ENCODE measurements at places on chromosomes 1 and 21.

GRCh38 chr1:10870493-10871096, 74.1 kb upstream of the CASZ1 start:
- DNase-seq: no peak

DNA sequence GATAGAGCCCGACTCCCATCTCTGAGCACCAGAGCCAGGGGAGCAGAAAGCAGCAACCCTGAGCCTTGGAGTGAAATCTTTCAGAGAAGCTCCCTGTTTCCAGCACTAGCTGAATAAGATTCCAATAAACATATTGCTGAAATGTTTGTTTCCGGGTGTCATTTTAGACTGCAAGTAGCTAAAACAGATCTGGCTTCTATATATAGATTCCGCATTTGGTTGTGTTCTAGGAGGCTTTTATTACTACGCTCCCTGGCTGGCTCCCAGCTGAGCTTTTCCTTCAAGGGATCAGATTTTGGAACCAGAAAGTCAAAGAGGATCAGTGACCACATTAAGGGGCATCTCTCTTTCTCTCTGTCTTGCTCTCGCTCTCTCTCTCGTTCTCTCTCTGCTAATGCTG, 88.2 kb downstream of the PAPPA2 start:
- no peak for DNase-seq

DNA sequence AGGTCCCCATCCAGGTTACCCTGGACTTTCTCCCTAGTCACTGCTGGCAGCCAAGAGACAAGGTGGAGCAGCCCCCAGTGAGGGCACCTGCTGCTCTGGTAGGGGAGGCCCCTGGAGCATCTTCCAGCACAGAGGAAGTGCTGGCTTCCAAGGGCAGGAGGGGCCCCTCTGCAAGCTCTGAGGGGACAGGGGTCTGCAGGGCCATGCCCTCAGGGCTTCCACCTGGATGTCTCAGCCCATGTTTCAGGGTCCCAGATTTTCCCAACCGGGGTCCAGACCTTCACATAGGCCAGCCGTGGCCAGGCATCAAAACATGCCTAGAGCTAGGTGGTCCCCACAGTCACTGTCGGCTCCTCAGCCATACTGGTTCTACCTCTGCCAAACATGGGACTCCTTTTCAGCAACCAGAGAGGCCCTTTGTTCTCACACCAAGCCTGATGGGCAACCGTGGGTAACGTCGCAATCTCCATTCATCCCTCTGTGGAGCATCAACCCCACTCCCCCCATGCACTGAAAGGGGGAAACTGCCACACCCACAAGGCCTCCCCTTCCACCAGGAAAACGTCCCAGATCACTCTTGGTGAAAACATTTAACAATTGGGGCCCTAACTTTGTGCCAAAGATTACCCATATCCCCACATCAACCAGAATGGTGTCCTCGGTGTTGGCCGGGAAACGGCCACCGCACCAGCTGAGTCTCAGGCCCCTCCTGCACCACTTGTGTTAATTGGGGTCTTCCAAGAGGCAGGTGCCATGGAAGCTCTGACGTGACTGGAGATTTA, 1.9 kb upstream of the COL6A2 start:
- no peak for DNase-seq

DNA sequence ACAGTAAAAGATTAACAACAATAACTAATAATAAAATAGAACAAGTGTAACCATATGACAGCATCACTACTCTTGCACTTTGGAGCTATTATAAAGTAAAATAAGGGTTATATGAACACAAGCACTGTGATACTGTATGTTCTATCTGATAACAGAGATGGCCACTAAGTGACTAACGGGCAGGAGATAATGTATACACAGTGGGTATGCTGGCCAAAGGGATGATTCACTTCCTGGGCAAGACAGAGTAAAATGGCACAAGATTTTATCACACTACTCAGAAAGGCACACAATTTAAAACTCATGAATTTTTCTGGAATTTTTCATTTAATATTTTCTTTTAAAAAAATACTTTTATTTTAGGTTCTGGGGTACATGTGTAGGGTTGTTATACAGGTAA, 12.3 kb downstream of the SLC9C2 start:
- DNase-seq: no peak

GRCh38 chr1:22970096-22970495, 2.6 kb downstream of the LACTBL1 start:
- no peak for DNase-seq

- peak; percentile 85 for DNase-seq
Observed at GRCh38 chr1:42937141-42937696, 21.4 kb downstream of the SLC2A1 start.

DNA sequence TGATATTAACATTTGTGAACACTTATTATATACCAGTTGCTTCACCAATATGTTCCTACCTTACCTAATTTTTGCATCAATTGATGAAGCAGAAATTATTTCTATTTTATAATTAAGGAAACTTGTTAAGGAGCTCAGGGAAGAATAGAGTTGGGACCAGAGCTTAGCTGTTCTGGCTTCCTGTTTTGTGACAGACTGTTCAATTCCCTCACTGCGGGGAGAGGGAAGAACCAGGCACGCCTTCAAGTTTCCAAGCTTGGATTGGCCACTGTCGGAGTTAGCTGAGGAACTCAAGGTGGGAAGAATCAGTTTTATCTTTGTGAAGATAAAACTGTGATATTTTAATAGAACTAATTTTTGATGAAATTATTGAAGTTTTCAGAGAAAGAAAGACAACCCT, 142.3 kb upstream of the LMO4 start:
- DNase-seq: no peak

- no peak for DNase-seq
Observed at GRCh38 chr1:96804648-96805047, 83.1 kb downstream of the PTBP2 start.

Data from hematopoietic multipotent progenitor cell treated with erythropoietin and hydrocortisone succinate and interleukin-3 and kit ligand, for 17 days (in vitro differentiated cells).